Omental fat pad (tissue), 4 donors: ENCODE measurements at places on chromosomes 16 and 17.

- no peak for DNase-seq
Observed at GRCh38 chr17:34654276-34654880, 75.0 kb downstream of the TMEM132E start.

DNA sequence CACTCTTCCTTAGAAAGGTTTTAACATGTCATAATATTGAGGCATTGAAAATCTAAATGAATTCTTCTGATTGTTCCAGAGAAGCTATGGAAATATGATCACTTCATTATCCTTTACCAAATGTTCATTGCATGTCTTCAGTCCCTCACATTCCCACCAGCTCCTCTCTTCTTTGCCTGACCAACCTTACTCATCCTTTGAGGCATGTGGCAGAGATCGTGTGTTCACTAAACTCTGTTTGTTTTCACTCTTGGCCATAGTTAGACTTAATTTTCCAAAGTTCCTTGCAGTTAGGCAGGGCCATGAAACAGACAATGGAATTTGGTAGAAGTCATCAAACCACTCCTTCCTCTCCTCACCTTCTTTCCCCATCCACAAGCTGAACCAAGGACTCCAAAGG is 266.5 kb upstream of the HSBP1 start:
- DNase-seq = no peak

DNA sequence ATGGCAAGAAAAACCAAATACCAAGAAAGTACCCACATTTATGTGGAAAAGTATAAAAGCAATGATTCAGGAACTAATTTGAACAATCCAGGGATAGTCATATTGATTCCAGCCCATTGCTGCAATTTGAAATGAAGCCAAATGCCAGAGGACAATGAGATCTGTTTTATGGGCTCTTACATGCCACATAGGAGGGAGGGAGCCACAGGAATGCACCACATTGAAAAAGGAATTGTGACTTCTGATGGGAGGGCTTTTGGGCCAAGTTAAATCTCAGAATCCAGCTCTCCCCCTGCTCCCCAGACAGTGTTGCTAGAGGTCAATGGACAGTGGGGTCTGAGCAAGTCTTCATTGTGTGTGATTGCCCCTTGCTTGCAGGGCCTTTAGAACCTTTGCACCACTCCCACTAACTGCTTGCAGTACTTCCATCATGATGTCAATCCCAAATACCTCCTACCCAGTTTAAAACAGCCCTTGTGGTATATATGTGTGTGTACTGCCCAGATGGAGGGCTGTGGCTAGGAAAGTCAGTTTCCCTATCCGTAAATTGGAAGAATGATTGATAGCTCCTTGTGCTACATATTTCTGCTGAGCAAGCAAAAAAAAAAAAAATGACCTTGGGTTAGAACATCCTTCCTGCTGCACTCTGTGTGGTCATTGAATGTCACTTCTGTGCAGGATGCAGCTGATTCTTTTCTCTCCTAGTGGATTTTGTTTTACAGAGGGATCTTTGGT is 406.8 kb downstream of the UTP18 start:
- no peak for DNase-seq

- no peak for DNase-seq
Observed at GRCh38 chr16:80743273-80743672, 61.1 kb downstream of the CDYL2 start.

GRCh38 chr16:29806099-29806579 is at the start of gene MAZ:
Gene MAZ, plus strand, starts transcription at chr16:29806529. Its CDS starts 173 bp downstream, at chr16:29806702.
- no peak for DNase-seq

DNA sequence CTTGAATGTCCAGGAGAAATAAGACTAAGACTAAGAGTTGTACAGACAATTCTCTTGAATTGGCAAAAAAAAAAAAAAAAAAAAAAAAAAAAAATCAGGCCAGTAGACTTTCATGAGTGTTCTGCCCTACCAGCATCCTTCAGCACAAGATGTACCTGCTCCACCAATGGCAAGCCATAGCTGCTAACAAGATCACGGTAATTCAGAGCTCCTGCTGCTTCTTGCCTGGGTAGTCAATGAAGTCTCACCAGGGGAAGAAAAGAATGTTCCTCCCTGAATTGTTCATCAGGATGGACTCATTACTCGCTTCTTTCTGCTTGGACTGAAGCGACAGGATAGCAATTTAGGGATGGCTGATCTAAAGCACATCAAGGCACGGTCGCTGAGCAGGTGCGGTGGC is 31.1 kb upstream of the APOH start:
- DNase-seq = no peak

GRCh38 chr16:27994686-27995085 is 68.8 kb downstream of the GSG1L start:
- DNase-seq = no peak

DNA sequence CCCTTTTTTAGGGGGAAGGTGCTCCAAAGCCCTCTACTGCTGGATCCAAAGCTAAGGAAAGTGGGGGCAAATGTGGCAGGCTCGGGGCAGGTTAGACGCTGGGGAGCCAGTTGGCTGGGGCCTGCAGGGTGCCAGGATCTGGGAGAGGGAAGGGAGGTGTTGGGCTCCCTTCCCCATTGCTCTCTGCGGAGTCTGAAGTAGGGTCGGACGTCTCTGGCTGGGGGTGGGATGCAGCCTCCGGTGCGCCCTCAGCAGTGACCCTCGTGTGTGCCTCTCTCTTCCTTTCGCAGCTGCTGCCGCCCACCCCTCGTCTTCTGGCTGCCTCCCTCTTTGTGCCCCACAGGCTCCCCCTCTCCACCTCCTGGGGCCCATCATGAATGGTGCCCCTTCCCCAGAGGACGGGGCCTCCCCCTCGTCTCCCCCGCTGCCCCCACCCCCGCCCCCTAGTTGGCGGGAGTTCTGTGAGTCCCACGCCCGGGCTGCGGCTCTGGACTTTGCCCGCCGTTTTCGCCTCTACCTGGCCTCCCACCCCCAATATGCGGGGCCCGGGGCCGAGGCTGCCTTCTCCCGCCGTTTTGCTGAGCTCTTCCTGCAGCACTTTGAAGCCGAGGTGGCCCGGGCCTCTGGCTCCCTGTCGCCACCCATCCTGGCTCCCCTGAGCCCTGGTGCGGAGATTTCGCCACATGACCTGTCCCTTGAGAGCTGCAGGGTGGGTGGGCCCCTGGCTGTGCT is 2.2 kb downstream of the SH2B1 start:
- no peak for DNase-seq

GRCh38 chr16:72301523-72302236 is 129.7 kb upstream of the PMFBP1 start:
- no peak for DNase-seq

GRCh38 chr16:80463326-80463725 is 77.5 kb upstream of the DYNLRB2 start:
- no peak for DNase-seq

DNA sequence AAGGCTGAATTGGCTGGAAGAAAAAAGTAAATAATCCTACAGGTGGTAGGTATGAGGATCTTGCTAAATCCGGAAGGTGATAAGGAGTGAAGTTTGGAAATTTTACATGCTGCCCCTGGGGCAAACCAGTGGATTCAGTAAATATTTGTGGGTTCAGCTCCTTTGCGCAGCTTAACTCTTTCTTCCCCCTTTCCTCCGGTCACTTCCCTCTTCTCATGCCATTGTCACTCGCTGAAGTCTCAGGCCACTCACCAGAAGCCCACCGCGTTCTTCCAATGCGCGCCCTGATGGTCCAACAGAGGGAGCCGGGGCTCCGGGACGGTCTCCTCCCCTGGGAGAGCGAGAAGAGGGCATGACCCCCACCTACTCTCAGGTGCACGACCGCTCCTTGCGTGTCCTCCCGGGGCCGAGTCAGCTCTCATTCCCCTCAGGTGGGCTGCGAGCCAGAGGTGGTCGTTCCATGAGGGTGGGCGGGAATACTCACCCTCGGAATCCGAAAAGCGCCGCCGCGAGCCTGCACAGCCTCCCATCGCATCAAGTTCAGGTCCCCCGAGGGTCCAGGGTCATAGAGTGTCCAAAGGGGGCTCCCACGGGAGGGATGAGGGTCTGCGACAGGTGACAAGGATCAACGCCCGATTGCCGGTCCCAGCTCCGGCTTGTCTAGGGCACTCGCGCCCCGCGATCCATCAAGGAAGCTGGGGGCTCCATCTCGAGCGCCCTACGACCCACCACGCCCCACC is 474 bp downstream of the CLN3 start:
- no peak for DNase-seq

GRCh38 chr16:82783933-82784572 is 157.3 kb downstream of the CDH13 start:
- DNase-seq = no peak

DNA sequence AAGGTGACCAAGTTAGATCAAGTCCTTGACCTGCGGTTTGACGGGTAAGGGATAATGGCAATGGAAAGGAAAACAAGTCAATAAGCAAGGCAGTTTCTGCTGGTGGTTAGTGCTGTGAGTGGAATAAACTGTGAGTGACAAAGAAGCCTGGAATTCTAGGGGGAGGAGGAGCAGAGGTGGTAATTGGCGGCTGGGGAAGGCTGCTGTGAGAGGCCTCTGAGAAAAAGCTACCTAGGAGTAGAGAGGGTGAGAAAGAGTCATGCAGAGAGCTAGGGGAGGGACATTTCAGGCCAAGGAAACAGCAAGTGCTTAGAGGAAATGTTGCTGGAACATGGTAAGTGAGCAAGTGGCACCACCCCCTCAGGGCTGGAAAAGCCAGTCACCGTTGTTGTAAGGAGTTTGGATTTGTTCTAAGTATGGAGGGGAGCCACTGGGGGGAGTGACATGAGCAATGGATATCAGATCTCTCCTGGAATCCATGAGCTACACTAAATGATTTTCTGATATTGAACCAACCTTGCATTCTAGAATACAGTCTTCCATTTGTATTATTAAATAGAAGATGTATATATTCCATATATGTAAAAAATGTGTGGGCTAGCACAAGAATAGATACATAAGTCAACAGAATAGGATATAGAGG is 6.7 kb downstream of the NLRC3 start:
- DNase-seq = no peak

- DNase-seq = no peak
Observed at GRCh38 chr17:9071811-9072498, 50.6 kb downstream of the NTN1 start.

- DNase-seq = no peak
Observed at GRCh38 chr17:35752945-35753764, at the start of gene GAS2L2. Gene GAS2L2, minus strand, starts transcription at chr17:35753239. Its CDS starts 389 bp downstream, at chr17:35752850.

DNA sequence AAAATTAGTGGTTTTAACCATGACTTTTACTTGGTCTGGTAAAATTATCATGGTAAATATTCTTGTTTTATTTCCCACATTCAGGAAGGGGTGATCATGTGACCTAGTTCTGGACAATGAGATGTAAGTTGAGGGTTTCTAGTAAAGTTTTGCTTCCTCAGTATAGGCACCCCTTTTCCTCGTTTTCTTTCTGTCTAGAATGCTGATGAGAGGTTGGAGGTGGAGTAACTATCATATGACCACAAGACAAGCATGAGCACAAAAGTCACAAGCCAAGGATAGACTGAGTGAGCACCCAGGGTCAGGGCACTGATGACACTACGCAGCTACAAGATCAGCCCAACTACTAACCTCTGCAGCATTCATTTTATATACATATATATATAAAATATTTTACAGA is 53.9 kb downstream of the MYO1D start:
- no peak for DNase-seq

- DNase-seq = no peak
Observed at GRCh38 chr17:11274106-11274505, 33.1 kb downstream of the SHISA6 start.

- no peak for DNase-seq
Observed at GRCh38 chr17:32289471-32290070, 23.9 kb downstream of the RHBDL3 start.

DNA sequence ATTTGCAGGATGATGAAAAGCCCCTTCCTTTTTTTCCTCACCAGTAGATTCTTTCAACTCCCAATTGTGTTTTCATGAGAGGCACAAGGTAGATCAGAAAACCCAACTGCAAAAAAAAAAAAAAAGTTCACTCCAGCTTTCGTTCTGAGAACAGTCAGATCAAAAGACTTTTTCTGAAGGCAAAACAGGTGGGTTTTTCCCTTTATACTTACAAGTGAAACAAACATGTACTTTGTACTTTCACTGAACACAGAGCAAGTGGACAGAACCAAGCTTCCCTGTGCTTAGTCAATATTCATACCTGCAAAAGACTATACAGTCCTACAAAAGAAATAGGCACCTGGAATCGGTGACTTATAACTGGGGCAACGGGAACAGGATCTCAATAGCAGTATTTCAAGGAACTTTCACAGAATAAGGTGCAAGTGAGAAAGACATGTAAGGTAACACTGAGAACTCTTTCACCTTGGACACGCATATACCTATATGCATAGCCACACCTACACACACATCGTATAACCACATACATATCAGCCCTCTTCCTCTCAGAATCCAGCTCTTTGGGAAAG is 54.1 kb downstream of the TOX3 start:
- no peak for DNase-seq

GRCh38 chr17:69268543-69269014 is 40.0 kb upstream of the ABCA10 start:
- DNase-seq = no peak

- no peak for DNase-seq
Observed at GRCh38 chr17:57572600-57572999, 172.5 kb downstream of the CCDC182 start.

DNA sequence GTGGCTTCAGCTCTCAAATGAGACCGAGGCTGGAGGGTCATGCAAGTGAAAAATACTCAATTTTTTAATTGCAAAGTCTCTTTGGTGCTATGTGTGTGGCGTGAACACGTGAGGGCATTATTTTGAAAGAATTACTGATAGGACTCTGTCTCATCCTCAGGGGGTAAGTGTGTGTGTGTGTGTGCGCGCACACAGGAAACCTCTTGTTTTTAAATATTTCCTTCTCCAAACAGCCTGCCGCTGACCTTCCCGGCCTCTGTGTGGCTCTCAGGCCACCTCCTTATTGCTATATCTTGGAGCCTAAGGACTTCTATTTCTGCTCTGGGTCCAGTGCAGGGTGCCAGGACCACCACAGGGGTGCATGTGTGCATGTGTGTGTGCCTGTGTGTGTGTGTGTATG is 99.7 kb downstream of the CMIP start:
- DNase-seq = no peak

DNA sequence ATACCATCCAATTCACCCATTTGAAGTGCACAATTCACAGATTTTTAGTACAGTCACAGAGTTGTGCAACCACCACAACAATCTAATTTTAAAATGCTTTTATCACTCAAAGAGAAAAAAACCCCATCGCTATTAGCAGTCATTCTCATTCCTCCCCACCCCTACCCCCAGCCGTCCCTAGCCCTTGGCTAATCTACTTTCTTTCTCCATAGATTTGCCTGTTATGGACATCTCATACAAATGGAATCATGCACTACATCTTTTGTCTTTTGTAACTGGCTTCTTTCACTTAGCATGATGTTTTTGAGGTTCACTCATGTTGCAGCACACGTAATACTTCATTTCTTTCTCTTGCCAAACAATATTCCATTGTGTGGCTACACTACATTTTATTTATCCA is 20.4 kb downstream of the LYRM9 start:
- no peak for DNase-seq

GRCh38 chr16:15035163-15035729 is 20.6 kb downstream of the NTAN1 start:
- DNase-seq = no peak

DNA sequence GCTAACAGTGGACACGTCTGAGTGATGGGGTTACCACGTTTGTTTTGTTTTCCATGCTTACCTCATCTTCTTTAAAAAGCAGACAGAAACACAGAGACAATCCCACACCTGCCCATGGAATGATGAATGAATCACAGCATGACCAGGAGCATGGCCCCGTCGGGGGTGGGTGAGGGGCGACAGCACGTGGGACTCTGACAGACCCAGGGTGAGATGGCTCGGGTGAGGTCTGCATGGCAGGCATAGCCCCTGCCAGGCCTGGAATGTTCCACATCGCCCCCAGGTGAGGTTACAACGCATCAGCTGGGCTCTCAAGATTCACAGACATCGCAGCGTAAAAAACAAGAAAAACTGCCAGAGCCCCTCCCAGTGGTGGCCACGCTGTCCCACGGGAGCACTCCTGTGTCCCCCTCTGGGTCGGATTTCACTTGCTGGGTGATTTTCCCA is 18.1 kb downstream of the SLC7A5 start:
- no peak for DNase-seq
